ENCODE measurements at places on chromosomes 13 and 19. TPM values are rescaled to one million over a fixed set of nuclear protein-coding genes. Genes with fewer than 3 reads are reported as not detected.

Gene INAFM1
- 13.5 TPM for total RNA-seq

Gene ZNF154
- total RNA-seq = 1.3 TPM

Gene FAM83E
- total RNA-seq = 0.87 TPM

Gene LIG1
- total RNA-seq = 66.1 TPM

Gene KLK8
- 77.1 TPM for total RNA-seq

Gene COMP
- total RNA-seq = 7.9 TPM

DNA sequence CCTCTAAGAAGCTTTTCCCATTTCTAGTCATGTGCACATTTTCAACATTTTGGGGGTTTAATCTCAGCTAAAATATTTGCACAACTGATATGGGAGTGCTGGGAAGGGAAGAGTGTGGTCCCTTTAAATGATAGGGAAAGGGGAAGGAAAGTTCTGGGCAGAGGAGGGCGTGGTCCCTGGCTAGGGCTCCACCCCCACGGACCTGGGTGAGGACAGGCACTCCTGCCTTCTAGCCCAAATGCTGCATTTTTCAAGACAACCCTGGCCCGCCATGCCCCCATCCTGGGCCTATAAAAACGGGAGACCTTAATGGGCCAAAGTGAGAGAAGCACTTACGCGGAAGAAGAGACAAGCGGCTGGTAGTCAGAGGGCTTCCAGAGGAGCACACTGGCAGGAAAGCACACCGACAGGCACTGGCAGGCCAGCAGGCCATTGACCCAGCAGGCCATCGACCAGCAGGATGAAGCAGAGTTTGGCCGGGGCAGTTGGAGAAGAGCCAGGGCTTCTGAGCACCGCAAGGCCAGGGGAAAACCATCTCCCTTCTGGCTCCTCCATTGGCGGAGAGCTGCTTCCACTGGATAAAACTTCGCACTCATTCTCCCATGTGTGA is 266.7 kb downstream of the SPRY2 start:
- no peak for DNase-seq

DNA sequence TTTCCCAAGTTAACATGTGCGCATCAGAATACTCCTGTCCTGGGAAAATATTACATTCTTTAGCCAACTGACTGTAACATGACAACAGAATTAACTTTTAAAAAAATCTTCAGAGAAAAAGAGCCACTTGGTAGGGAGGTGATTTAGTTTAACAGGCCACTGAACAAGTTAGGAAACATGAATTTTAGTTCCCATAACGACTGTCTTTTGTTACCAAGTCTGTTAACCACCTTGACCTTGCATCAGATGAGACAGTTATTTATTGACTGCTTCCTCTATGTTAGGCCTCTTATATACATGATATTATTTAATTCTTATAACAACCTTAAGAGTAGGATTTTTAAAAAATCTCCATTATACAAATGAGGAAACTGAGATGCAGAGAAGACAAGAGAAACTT is 268.6 kb downstream of the NDFIP2 start:
- no peak for DNase-seq

GRCh38 chr13:91347996-91348905 is 764 bp downstream of the MIR17HG start:
- peak; percentile 72 for DNase-seq

DNA sequence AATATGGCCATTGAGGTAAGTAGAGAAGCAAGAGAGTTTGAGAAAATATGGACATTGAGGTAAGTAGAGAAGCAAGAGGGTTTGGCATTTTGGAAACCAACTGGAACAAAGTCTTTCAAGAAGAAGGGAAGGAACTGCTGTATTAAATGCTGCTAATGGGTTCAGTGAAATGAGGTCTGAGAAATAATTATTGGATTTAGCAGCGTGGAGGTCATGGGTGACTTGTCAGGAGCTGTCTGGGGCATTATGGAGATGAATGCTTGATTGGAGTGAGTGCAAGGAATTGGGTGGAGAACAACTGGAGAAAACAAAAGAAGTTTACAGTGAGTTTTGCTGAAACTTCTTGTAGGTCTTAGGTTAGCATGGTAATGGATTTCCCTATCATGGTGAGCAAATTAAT is 232.3 kb downstream of the ATP8A2 start:
- DNase-seq = no peak

DNA sequence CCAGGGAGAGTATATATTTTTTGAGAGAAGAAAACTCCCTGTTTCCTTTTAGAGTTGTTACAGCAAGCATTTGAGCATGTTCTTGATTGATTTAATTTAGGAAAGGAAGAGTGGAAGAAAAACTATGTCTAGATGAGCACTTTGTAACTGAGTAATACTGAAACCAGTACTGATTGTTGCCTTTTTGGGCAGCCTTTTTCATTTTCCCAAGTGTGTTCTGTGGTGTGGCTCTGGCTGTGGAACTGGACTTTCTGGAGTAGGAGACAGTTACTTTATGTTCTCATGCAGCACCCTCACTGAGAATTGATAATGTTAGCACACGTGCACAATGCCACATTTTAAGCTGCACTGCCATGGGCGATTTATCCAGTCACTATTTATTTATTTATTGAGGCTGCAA is 211.5 kb downstream of the LMO7 start:
- DNase-seq = no peak

- DNase-seq = peak; percentile 80
Measured at GRCh38 chr13:27450921-27451471, 632 bp upstream of the MTIF3 start.

DNA sequence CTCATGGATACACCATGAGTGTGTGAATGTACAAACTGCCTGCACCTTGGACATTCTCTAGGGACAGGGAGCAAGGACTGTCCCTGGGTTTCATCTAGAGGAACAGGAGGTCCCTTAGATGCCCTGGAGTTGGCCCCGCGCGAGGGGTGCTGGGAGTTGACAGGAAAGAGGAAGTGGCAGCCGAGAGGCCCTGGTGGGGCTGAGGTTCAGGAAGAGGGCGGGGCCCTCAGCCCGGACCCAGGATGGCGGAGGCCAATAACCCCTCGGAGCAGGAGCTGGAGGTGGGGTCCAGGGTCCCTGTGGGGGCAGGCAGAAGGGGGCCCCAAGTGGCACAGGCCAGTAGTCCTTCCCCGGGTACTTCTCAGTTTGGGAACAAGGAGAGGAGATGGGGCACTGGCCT is 6.9 kb downstream of the PKN1 start:
- DNase-seq = peak; percentile 91

- DNase-seq = no peak
Measured at GRCh38 chr13:79404985-79405384, 1.1 kb downstream of the RBM26 start.

DNA sequence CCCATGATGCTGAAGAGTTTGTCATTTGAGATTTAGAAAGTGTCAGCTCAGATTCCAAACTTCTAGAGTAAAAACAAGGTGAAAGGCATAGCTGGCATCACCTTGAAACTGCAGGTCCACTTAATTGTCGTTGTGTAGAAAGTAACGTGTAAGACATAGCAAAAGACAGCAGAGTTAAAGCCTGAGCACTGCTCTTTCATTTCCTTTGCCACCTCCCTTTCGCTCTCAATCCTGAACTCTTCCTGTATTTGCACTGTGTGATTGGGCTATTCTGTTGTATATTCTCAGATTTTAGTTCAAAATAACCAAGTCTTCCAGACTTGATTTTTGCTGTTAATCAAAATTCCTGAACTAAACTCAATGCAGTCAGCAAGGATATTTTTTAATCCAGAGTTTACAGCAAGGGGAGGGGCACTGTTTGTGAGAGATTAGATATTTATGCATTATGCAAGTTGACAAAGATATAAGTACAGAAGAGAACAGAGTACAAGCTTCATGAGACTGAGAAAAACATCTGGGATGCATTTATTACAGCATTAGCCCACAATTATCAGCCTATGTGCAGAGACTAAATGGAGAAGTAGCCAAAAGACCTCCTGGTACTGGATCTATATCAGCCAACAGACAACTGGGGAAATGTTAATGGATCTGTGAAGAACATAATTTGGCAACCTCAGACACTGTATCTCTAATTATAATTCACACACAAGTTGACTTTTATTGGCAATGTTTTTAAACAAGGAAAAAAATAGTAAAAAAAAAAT is 328.6 kb downstream of the SUCLA2 start:
- no peak for DNase-seq

Data from suprapubic skin (tissue), 4 donors.